Stomach (tissue), 19 donors: ENCODE measurements at places on chromosomes 1 and 21. TPM values are rescaled to one million over a fixed set of nuclear protein-coding genes. Genes with fewer than 3 reads are reported as not detected.

FAM177B gene
- 4.1 TPM for total RNA-seq

GJC2 gene
- not detected for total RNA-seq

ASCL5 gene
- not detected for total RNA-seq

FABP3 gene
- not detected for total RNA-seq

CAPZB gene
- 122 TPM for total RNA-seq

DNA sequence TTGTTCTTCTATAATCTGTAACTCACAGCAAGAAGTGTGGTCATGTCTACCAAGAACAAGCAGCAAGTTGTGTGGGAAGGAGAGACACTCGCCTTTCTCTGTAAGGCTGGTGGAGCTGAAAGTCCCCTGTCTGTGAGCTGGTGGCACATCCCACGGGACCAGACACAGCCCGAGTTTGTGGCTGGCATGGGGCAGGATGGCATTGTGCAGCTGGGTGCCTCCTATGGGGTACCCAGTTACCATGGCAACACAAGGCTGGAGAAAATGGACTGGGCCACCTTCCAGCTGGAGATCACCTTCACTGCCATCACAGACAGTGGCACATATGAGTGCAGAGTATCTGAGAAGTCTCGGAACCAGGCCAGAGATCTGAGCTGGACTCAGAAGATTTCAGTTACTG, 15.5 kb downstream of the CD101 start:
- H3K27ac ChIP-seq, result no peak overlapping the region
- no peak overlapping the region for H3K4me3 ChIP-seq
- no peaks in the 10 kb centered on the region for H3K27me3 ChIP-seq
- H3K4me1 ChIP-seq, result no peaks in the 10 kb centered on the region

GRCh38 chr1:1326075-1326605, 1.5 kb downstream of the CPTP start:
- peak overlapping the region; percentile 96 for H3K27ac ChIP-seq
- H3K4me3 ChIP-seq, result peak overlapping the region; percentile 99

GRCh38 chr1:54186056-54186455, 13.8 kb downstream of the CYB5RL start:
- H3K27ac ChIP-seq, result no peak overlapping the region
- H3K4me3 ChIP-seq, result no peak overlapping the region
- no peak for DNase-seq
- no peaks in the 10 kb centered on the region for H3K27me3 ChIP-seq
- no peaks in the 10 kb centered on the region for H3K4me1 ChIP-seq
- H3K36me3 ChIP-seq, result peaks cover 9% of the 10 kb centered on the region

GRCh38 chr1:3064901-3065300, 4.1 kb upstream of the PRDM16 start:
- H3K4me1 ChIP-seq, result peaks cover 71% of the 10 kb centered on the region
- H3K27ac ChIP-seq, result peak overlapping the region; percentile 93
- H3K27me3 ChIP-seq, result peaks cover 58% of the 10 kb centered on the region
- peak overlapping the region; percentile 93 for H3K4me3 ChIP-seq
- peak; percentile 24 for DNase-seq
- H3K36me3 ChIP-seq, result peaks cover 2% of the 10 kb centered on the region

DNA sequence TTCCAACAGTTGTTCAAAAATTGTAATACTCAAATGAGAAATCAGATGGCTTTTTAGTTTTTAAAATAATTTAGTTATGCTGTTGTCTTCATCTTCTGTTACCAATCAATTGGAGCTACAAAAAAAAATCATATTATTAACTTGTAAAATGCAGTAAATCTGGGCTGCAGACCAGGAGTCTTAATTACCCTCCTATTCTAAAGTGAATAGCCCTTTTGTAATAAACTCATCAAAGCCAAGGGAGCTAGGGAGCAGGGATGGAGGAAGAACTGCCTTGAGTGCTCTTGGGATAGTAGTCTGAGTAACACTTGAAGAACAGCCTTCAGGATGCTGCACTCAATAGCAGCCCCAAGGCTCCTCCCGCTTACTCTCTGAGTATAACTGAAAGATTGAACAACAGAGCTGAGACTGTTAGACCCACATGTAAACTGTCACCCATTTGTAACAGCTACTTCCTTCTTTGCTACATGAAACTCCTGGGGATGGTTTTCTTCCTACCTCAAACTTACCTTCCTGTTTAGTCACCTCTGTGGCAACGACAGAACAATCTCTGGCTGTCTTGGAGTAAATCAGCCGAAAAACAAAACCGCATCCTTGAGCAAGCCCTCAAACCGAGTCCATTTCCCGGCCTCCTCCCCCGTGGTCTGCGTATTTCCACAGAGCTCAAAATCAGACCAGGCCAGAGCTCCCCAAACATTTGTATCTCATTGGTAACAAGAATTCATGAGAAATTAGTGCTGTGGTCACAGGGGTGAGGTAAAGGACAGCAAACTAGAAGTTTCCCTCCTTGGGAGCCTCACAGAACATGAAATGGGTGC, 55.9 kb downstream of the CD58 start:
- H3K27ac ChIP-seq, result peak overlapping the region; percentile 80
- peak; percentile 47 for DNase-seq
- no peak overlapping the region for H3K4me3 ChIP-seq
- H3K36me3 ChIP-seq, result peaks cover 4% of the 10 kb centered on the region

- DNase-seq, result no peak
- H3K4me3 ChIP-seq, result no peak overlapping the region
- H3K36me3 ChIP-seq, result no peaks in the 10 kb centered on the region
These were observed 234.6 kb downstream of the USP25 start for GRCh38 chr21:15964236-15964855.

- no peak overlapping the region for H3K27ac ChIP-seq
- H3K4me1 ChIP-seq, result peaks cover 27% of the 10 kb centered on the region
- DNase-seq, result no peak
- H3K36me3 ChIP-seq, result peaks cover 40% of the 10 kb centered on the region
- H3K27me3 ChIP-seq, result no peaks in the 10 kb centered on the region
- H3K4me3 ChIP-seq, result no peak overlapping the region
These were observed 31.2 kb downstream of the MACO1 start for GRCh38 chr1:25461849-25462248.

DNA sequence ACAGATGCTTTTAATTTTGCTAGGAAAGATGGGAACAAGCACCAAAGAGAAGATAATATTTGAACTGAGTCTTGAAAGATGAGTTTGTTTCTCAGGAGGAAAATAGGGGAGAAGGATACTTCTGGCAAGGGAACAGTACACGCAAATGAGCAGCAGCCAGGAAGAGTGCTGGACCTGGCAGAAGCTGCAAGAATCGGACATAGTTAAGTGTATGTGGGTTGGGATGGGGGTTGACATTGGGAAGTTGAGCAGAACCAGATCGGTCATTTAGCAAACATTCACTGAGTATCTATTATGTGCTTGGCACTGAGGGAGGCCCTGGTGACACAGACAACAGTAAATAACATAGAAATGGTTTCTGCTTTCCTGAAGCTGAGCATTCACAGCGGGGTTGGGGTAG, 198.8 kb downstream of the PLPP3 start:
- DNase-seq, result peak; percentile 58
- no peak overlapping the region for H3K4me3 ChIP-seq
- H3K36me3 ChIP-seq, result no peaks in the 10 kb centered on the region
- H3K27me3 ChIP-seq, result no peaks in the 10 kb centered on the region

- H3K4me3 ChIP-seq, result no peak overlapping the region
- H3K36me3 ChIP-seq, result no peaks in the 10 kb centered on the region
- H3K4me1 ChIP-seq, result no peaks in the 10 kb centered on the region
These were observed 12.8 kb upstream of the MPZL1 start for GRCh38 chr1:167708940-167709389.

- H3K27me3 ChIP-seq, result no peaks in the 10 kb centered on the region
- no peak overlapping the region for H3K4me3 ChIP-seq
- H3K4me1 ChIP-seq, result no peaks in the 10 kb centered on the region
- H3K27ac ChIP-seq, result no peak overlapping the region
- no peaks in the 10 kb centered on the region for H3K36me3 ChIP-seq
These were observed 95.2 kb downstream of the ZSWIM5 start for GRCh38 chr1:45111239-45111638.

GRCh38 chr1:28144203-28145135, 32.0 kb downstream of the PTAFR start:
- H3K36me3 ChIP-seq, result peaks cover under 1% of the 10 kb centered on the region
- no peak overlapping the region for H3K27ac ChIP-seq
- H3K27me3 ChIP-seq, result no peaks in the 10 kb centered on the region
- no peak for DNase-seq
- no peak overlapping the region for H3K4me3 ChIP-seq

GRCh38 chr1:151406176-151406575, 6.8 kb downstream of the PSMB4 start:
- peaks cover 8% of the 10 kb centered on the region for H3K4me1 ChIP-seq
- H3K4me3 ChIP-seq, result no peak overlapping the region
- H3K27ac ChIP-seq, result no peak overlapping the region

DNA sequence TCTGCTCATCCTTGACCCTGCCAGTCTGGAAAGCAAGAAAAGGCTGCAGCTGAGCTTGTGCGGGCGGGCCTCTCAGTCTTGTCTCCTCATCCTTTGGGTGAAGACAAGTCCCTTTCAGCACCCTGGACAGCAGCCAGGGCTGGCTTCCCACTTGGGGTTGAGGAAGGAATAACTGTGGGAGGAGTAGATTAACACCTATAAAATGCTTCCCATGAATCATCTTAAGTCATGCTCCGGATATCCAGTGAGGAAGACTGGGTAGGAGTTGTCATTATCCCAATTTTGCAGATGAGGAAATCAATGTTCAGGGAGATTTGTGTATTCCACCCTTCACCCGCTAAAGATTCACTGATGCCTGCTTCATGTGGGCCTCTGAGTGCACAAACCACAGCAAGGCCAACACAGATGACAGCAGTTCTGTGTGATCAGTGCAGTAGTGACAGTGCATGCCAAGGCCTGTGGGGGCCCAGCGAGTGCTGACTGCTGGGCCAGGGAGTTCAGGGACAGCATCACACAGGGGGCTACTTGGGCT, 20.1 kb upstream of the COL16A1 start:
- H3K36me3 ChIP-seq, result no peaks in the 10 kb centered on the region
- peak; percentile 74 for DNase-seq
- H3K4me1 ChIP-seq, result no peaks in the 10 kb centered on the region
- H3K4me3 ChIP-seq, result no peak overlapping the region

- H3K4me1 ChIP-seq, result no peaks in the 10 kb centered on the region
- no peaks in the 10 kb centered on the region for H3K27me3 ChIP-seq
- no peak overlapping the region for H3K4me3 ChIP-seq
- H3K36me3 ChIP-seq, result no peaks in the 10 kb centered on the region
- no peak overlapping the region for H3K27ac ChIP-seq
These were observed 152.3 kb upstream of the RGS18 start for GRCh38 chr1:192005976-192006375.

- H3K36me3 ChIP-seq, result no peaks in the 10 kb centered on the region
- no peak for DNase-seq
- H3K27ac ChIP-seq, result no peak overlapping the region
- H3K27me3 ChIP-seq, result peaks cover 11% of the 10 kb centered on the region
- no peaks in the 10 kb centered on the region for H3K4me1 ChIP-seq
These were observed 166.9 kb upstream of the HMGB4 start for GRCh38 chr1:33696962-33697361.

DNA sequence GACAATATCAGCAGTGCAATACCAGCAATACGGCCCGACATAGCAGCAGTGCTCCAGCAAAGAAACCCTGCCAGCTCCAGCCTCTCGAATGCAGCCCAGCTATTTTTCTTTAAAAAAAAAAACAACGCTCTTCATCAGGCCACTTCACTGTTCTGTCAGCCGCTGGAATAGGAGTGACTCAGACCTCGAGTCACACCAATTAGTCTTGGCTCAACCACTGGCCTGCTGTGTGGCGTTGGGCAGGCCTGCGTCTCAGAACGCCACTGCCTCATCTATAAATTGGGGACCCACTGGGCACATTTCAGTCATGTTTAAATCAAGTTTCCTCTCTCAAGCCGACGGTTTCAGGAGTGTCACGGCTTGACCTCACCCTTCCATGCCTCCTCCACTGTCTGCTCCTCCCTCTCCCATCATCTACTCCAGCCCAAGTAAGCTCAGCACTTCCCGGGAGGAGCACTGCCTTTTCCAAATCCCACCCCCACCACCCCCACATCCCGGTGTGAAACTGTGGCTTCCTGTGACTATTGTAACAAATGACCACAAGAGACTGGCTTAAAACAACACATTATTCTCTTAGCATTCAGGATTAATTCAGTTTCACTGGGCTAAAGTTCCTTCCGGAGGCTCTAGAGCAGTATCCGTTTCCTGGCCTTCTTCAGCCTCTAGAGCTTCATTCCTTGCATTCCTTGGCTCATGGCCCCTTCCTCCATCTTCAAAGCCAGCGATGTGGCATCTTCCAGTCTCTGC, 71.9 kb upstream of the EFHD2 start:
- H3K27me3 ChIP-seq, result no peaks in the 10 kb centered on the region
- H3K4me1 ChIP-seq, result peaks cover 43% of the 10 kb centered on the region
- H3K4me3 ChIP-seq, result no peak overlapping the region
- no peaks in the 10 kb centered on the region for H3K36me3 ChIP-seq
- H3K27ac ChIP-seq, result peak overlapping the region; percentile 58

GRCh38 chr1:89605692-89606091, 27.2 kb upstream of the LRRC8C start:
- H3K27ac ChIP-seq, result no peak overlapping the region
- peaks cover 11% of the 10 kb centered on the region for H3K4me1 ChIP-seq
- no peaks in the 10 kb centered on the region for H3K27me3 ChIP-seq
- no peak overlapping the region for H3K4me3 ChIP-seq
- H3K36me3 ChIP-seq, result no peaks in the 10 kb centered on the region
- no peak for DNase-seq
